Activated CD4-positive, alpha-beta T cell treated with anti-CD3 and anti-CD28 coated beads, Interleukin-2, Interleukin-4, amounts not matched to agents 100 ng/mL and 50 ng/mL, durations not matched to agents 16 hours and 8 hours (primary cell): ENCODE measurements at places on chromosomes 3 and 15.

DNA sequence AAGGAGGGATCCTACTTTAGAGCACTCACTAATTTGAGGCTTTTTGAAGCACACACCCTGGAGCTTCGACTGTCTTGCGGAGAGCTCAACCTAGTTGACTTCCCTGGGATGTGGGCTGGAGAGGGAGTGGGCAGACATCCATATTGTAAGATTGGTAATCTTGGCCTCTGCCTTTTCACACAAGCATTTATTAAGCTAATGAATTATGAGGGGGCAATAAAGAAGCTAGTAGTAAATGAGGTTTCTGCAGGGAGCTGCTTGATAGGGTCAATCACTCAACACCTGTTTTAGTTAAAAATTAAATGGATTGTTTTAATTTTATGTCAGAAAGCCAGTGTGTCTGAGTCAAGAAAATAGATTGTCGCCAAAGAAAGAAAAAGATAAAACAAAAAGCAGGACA lies 76.3 kb downstream of the PDZRN3 start:
- DNase-seq = no peak

DNA sequence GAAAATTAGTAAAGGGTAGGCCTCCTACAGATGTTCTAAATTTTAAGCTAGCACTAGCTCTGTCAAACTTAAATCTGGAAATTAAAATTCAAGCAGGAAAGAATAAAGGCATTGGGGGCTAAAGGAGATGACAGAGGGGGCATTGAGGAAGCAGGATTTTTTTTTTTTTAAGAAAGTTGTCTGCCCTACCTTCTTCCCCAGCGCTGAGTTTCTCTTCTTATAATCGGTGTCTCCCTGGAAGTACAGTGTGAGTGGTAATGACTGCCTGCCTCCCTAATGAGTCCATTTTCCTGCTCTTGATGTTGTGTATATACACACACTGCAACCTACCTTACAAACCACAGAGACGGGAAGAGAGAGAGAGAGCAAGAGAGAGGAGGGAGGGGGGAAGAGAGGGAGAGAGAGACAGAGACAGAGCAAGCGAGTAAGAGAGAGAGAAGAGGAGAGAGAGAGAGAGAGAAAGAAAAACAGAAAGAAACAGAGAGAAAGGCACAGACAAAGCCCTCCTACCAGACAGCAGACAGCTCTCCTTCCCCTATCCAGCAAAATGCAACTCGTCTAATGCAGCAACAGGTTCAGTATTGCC lies 47.0 kb downstream of the ZBTB20 start:
- DNase-seq = peak; percentile 47

DNA sequence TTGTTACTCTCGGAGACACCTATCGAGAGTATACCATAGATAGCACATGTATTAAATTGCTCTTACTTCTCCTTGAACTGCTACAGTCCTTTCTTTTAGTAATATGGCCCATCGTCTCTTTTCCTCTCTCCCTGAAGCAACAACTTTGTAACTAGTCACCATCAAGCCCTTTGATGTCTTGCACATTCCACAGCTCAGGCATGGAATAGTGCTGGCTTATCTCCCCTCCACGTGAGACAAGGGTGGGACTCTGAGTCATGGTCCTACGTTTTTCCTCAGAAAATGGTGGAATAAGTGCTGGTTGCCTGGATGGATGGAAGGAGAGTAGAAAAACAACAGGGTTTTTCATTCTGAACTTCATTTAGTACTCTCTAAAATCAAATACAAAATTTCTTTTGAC lies 163.3 kb upstream of the MBNL1 start:
- DNase-seq = no peak

GRCh38 chr3:125186261-125186787 lies 26.2 kb downstream of the SLC12A8 start:
- DNase-seq = no peak

GRCh38 chr3:10185804-10186762 lies 21.4 kb downstream of the IRAK2 start:
- DNase-seq = peak; percentile 45

- no peak for DNase-seq
Measured at GRCh38 chr3:130979117-130979516, 47.5 kb downstream of the ASTE1 start.

DNA sequence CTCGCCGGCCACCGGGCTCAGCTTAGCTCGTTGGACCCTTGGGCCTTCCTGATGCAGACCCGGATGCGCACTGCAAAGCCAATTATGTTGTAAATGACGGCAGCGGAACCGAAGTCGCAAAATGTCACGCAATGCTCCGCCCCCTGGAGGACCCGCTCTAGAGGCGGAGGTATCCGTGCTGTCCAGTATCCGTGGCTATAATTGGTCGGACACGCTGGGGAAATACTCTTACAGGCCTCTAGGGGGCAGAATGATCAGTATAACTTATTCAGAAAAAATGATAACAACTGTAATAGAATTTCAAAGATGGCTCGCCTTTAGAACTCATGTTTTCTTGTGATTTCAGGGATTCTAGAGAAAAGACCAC lies at the start of gene PRR23B:
Gene PRR23B, minus strand, starts transcription at position 59 of the 367 bp plus-strand sequence. CDS start 265 bp downstream, outside the sequence.
- DNase-seq = no peak

DNA sequence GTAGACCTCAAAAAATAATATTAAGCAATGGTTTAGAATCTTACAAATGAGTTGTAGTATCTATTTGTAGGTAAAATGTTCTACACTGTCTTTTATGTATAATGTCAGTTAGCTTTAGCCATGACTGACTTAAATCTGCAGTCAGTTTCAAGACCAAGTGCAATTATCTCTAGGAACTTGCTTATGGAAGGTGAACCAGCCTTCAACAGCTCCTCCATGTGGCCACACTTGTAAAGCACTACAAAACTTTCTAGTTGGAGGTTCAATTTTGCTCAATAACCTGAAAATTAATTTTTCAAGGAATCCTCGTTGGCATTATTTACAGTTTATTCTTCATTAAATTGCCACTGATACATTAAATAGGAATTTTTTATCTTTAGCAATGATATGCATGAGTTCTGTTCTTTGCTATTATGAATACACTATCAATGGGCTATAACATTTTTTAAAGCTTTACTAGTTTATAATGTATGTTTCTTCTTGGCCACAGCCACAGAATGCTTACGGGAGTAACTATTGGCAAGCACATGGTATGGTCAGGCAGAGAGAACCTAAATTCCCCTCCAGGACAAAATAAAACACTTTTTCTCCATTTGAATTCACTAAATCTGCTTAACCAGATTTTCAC lies 315.3 kb upstream of the UBE2E2 start:
- DNase-seq = peak; percentile 1

DNA sequence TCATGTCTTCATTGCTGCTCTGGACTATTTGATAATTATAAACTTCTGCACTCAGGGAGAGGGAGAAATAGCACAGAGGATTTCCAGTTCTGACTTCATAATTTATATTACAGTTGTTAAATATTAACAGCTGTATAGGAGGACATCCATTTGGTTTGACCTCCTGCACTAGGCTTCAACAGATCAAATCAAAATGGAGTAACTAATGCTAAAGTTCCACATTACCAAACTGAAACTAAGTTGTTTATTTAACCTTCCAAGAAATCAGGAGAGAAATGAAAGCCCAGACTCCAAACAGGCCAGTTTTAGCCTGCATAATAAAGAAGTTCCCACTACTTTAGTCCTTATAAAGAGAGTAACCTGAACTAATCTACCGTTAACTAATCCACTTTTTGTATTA lies 4.6 kb downstream of the PLSCR2 start:
- no peak for DNase-seq

DNA sequence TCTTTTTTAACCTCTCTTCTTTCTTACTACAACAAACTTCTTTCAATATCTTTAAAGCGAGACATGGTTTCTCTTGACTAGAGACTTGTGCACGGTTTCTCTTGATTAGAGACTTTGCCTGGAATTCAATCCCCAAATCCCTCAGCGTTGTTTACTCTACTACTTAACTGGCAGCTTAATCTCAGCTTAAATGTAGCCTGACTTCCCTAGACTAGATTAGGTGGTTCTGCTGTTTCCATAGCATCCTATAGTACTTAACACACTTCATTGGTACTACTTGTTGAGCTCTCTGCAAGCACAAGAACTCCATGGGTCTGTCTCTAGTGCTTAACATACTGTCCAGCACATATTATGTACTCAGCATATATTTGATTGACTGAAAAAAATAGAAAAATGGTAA lies 168.2 kb upstream of the GPR149 start:
- no peak for DNase-seq

DNA sequence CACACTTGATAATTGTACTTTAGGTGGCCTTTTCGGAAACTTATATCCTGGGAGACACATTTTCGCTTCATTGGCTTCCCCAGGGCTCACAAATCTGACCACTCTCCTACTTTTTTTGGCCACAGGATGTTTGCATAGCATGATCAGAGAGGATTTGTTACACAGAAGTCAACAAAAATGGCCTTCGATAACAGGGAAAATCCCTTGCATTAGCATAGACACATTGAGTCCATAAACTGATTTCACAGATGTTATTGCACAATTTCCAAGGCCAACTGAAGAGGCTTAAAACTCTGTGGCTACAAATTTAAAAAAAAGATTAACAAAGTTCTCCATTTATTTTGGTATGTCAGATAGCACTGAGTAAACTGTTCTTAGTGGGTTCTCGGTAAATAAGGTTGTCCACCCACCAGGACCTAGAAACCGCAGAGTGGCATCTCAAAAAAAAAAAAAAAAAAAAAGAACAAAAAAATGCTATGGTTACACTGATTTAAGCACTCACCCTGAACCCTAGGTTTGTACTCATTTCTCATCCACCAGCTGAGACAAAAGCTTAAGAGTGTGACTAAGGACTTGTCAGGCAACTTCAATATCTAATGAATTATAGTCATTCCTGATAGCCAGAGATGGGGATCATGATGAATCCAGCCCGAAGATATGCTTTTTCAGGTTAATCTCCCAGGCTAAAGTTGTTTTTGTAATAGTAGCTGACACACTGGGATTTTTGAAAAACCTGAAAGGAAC lies 188.9 kb upstream of the SYNPR start:
- no peak for DNase-seq

- no peak for DNase-seq
Measured at GRCh38 chr3:85316252-85316651, 357.5 kb downstream of the CADM2 start.

DNA sequence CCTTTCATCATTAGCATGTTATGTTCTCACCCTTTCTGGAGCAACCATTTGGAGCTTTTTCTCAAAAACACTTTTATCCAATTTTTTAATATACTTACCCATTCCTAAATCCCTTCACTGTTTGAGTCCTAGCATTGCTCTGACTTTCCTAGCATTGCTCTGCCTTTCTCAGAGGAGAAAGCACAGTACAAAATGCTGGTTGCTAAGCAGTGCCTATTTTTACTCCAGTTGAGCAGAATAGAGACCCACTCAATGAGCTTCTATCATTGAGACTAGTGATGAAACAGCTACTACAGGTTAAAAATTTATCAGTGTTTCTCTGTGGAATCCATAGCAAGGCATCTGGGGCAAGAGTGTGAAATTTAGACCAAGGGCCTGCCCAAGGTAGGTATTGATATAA lies 21.8 kb upstream of the IL1RAP start:
- no peak for DNase-seq

- no peak for DNase-seq
Measured at GRCh38 chr3:55519019-55519418, 31.9 kb upstream of the WNT5A start.

DNA sequence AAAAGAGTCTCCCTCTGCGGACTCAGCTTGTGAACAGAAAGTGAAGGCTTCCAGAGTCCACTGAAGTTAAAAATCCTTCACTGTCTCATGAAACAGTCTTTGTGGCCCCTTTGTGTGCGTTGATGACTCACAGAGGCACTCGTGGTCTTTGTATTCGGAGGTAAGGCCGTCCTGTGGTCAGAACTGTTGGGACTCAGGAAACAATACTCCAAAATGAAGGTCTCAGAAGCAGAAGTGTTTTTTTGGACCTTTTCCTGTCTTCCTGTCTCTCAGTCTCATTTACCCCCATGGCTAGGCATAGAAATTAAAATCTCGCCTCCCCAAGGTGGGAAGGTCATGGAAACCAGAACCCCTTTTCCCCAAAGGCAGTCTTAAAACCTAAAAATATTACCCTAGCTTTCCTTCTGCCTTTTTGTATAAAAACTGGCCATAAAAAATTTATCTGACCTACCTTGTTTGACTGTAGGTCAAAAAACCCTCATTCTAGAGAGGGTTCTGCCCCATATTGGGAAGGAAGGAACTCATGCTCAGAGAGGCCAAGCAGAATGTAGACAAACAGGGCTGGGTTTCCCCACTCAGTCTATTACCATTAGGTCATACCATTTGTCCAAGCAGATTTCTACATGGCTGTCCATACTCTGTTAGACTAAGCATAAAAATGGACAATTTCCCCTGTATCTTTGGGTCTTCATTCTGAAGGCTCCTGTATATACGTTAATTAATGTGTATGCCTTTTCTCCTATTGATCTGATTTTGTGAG lies 19.1 kb upstream of the EPB42 start:
- DNase-seq = peak; percentile 39
